D721Med (cell line): ENCODE measurements at places on chromosomes 11 and 22.

- no peak for DNase-seq
Observed at GRCh38 chr11:103109818-103110388, 677 bp downstream of the DYNC2H1 start.

DNA sequence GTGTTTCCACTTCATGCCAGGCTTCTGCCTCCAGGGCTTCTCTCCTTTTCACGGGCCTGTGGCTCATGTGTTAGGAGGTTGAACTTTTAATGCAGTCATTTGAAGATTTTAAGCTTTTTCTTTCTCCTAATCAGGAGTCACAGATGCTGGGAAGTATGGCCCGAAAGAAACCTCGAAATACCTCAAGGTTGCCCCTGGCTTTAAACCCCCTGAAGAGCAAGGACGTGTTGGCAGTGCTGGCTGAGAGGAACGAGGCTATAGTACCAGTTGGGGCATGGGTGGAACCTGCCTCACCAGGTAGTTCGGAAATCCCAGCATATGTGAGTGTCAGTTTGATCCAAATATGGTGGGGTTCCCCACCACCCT, 571 bp downstream of the CCDC15 start:
- DNase-seq = no peak

- DNase-seq = no peak
Observed at GRCh38 chr11:9681583-9682372, 17.9 kb downstream of the SWAP70 start.

- no peak for DNase-seq
Observed at GRCh38 chr11:60699284-60699691, at the start of gene MS4A8. MS4A8 (plus strand) TSS chr11:60699612; CDS start chr11:60700861, 1,249 bp downstream.

- DNase-seq = no peak
Observed at GRCh38 chr11:31826536-31827438, 15.7 kb upstream of the PAX6 start.

DNA sequence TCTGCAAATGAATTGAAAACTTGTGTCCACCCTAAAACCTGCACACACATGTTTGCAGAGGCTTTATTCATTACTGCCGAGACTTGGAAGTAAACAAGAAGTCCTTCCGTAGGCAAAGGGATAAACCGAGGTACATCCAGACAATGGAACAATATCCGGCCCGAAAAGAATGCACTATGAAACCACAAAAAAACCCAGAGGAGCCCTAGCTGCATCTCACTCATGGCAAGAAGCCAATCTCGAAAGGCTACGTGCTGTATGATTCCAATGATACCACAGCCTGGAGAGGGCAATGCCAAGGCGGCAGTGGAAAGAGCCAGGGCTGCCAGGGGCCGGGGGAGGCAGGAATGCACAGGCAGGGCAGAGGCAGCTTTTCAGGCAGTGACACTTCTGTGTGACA, 3.2 kb upstream of the MRPL23 start:
- DNase-seq = no peak

- DNase-seq = no peak
Observed at GRCh38 chr22:37393746-37394145, 33.5 kb downstream of the ELFN2 start.

- no peak for DNase-seq
Observed at GRCh38 chr11:94802501-94802900, 34.3 kb downstream of the AMOTL1 start.

DNA sequence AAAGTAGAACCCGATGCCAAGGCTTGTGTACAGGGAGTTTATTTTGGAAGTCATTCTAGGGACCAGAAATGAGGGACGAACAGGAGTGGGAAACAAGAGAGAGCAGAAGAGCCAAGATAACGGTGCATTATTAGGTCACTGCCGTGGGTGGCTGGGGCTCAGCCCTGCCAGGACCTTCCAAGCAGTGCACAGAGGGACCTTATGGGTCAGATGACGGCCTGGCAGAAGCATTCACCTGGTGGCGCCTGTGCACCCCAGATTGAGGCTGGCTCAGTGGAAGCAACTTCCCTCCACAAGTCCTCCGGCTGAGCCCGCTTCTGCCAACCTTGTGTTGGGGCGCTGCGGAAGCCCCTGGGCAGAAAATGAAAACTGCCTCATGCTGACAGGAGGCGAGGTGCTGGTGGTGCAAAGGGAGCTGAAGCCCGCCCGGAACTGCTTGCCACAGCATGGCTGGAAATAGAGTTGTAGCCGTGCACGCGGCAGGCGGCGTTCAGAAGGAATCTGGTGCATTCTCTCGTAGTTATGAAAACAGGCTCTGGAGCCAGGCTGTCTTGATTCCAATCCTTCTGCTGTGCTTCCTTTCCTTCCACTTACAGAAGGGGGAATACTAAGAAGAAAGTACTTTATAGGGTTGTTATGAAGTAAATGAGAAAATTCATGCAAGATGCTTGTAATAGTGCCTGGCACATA, 22.2 kb upstream of the TP53I11 start:
- no peak for DNase-seq

DNA sequence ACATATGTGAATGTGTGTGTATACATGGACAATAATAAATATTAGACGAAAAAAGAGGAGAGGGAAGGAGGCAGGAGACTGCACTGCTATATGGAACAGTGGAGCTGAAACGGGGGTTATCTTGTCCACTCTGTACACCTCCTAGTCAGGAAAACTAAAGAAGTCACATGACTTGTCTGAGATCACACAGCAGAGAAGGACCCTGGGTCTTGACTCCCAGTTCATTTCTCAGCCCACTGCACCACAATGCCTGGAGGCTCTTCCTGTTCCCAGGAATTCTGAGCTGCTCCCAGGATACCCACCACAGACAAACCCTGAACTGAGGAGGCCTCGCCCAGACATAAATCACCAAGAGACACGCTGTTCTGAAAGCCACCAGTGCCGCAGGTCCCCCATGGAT, 349.6 kb downstream of the CTTN start:
- DNase-seq = no peak

GRCh38 chr22:42969348-42969975, 45.5 kb downstream of the PACSIN2 start:
- no peak for DNase-seq

DNA sequence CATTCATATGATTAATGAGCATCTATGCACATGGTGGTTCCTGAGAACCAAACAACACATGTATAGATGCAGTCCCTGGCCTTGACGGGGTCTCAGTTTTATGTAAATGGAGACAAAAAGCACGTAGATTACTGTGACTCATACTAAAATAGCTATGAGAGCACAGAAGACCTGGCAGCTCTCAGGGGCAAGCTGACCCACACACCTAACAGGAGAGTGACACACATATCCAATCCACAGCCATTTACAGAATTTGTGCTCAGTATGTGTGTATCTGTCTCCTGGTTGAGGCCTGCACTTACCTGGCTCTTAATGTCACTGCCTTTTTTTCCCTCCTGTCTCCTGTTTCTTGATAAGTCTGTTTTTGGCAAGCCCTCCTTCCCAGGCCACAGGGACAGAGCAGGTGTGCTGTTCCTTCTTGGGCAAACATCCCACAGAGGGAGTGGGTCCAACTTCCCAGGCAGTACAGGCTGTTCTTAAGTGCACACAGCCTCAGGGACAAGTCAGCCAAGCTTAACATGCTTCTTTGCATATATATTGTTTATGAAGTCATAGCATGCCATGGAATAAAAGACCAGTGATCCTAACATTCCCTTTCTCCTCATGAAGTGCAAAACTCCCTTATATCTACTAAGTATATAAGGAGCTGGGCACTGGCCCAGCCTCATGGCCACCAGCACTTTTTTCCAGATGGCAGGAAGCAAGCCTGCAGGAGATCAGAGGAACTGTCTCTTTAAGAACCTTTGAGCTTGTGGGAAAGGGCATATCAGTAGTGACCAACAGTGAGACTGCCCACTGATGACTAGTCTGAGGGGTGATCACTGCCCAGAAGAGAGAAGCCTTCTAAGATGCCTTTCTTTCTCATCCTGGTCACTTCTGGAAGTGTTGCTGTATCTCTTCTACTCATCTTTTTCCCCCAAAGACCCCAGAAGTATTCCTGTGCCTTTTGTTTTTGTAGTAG, 124.7 kb upstream of the CCDC90B start:
- no peak for DNase-seq

DNA sequence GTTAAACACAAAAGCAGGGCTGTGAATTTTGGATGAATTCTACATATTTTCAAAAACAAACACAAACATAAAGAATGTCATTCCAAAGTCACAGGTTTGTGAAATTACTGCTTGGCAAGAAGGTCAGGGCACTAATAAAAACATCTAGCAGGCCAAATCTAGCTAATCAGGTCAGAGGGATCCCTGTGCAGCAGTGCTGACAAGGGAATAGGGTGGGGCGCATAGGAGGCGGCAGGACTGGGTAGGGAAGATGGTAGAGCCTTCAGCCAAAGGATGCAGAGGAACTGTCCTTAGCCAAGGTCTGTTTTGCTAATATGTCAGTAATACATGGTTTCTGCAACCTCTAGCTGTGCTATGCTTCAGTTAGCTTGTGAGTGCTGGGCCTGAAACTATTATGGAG, 396.6 kb downstream of the TENM4 start:
- no peak for DNase-seq

GRCh38 chr22:43326331-43327156, 16.6 kb downstream of the SCUBE1 start:
- peak; percentile 56 for DNase-seq

DNA sequence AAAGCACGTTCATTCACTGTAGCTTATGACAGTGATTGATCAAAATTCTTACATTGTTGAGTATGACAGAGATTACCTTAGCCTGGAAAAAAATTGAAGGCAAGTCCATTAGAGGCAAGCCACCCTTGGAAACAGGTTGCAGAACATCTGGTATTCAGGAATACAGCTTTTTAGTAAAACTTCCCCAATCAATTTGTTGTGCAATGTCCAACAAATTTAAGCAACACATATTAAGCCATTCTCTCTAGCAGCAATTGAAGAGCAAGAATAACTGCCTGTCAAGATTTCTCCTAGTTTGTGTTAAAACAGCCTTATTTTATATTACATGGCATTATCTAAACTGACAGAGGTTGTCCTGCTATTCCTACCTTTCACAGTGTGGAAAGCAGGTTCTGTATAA, 37.0 kb downstream of the BCL2L13 start:
- no peak for DNase-seq

DNA sequence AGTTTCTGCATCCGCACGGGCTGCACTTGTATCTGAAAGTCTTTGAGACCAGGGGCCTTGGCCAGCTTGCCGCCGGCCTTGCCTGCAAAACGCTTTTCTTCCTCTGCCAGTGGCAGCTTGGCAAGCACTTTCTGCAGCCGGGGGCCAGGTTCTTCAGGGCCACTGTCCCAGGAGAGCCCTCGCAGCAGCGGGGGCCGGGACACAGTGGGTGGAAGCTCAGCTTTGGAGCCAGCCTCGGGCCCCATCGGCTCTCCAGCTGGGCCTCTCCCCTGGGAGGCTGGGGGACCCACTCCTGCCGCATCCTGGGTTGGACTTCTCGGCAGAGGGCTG, 57.5 kb upstream of the LYVE1 start:
- DNase-seq = no peak

DNA sequence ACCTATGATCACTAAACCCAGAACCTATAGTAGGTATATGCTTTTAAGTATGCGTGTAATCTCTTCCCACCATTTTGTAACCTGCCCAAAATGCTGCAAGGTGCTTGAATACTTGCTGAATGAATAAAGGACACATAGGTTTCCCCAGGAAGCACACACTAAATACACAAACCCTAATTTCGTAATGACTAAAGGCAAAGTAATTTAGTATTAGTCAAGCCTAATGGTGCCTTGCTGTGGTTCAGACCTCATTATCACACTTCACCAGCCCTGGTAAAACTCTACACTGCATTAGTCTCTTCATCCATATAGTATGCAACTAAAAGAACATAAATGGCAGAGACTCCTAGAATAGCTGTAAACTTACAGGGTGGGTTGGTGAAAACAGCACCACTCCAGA, 289.0 kb upstream of the PITPNB start:
- DNase-seq = no peak

DNA sequence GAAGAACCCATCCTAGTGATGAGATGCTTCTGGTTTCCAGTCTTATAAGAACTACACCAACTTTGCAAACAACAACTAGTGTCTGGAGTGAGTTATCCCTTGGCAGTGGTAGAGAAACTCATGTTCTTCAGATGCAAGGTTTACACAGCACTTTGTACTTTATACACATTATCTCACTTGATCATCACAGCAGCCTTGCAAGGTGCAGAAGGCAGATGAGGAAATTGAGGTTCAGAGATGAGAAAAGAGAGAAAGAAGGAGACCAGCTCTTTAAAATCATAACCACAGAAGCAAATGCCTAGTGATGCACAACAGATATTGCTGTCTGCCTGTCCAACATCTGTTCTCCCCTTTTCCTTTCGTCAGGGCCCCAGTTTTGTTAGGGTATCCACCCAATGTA, 16.7 kb upstream of the CD44 start:
- no peak for DNase-seq

DNA sequence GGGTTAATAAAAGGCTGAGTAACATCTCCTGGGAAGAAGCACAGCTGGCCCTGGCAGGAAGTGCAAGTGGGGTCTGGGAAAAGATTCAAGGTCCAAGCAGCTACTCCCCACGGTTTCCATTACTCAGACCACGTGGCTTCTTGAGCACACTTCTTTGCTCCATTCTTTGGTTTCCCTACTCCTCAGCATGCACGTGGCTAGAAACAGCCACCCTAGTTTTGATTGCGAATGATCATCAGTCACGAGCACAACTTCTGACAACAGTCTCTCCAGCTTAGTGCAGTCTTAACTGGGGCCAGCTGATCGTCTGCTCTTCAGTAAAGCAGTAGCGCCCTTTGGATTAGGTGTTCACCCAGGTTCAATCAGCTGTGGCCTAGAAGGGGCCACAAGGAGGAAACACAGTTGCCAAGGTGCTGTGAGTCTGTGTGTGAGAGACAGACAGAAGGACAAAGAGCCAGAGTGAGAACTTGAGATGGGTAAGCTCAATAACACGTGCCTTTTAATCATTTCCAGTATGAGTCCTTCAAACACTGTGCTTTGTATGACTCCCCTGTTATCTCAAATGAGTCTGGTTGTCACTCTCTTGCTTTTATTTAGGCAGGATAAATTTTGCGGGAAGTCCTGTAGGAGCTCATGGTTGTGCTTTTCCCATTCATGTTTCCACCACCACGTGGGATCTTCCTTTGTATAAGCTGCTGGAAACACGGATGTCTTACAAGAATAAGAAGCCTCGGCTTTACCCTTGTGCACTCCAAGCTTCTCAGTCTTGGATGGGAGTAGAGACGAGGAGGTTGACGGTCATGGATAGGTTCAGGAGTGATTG, 901 bp upstream of the PARVA start:
- no peak for DNase-seq

DNA sequence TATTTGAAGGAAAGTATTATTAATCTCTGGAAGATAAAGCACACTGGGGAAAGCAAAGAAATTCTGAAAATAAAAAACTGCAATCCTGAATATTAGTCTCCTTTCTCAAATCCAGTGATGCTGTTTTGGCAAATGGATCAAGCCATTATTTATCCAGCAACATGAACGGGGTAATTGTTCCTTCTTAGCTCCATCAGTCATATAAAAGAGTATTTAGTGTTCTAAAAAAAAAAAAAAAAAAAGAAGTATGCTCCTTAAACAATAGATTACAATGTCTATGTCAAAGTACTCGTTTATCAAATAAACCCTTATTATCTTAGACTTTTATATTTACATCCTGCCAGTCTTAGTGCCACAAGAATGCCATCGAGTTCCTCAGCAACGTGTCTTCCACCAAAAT, 1.3 kb downstream of the RDX start:
- no peak for DNase-seq

GRCh38 chr11:126281245-126281644, 1.6 kb upstream of the TIRAP start:
- no peak for DNase-seq
